ENCODE measurements at places on chromosomes 4 and X.

- peak; percentile 29 for DNase-seq
These were observed 29.8 kb downstream of the ZFYVE28 start for GRCh38 chr4:2388429-2389182.

- no peak for DNase-seq
These were observed 2.9 kb downstream of the AR start for GRCh38 chrX:67546496-67547423.

DNA sequence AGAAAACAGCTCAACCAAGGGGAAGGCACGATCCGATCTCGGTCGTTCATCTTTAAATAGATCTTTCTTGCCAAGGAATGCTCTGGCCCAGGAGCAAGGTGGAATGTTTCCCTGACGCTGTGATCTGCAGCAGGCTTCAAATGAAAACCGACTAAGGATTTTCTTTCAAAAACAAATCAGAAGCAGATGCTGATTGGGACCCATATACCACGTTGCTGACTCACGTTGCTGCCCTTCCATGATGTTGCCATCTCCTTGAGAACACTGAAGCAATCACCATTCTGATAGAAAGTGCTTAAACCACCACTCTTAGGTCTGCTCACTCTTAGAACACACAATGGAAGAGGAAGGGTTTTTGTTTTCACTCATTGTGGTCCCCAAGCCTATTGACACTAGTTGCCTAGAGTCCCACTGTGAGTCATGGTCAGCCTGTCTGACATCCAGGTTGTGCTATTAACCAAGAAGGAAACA, 26.1 kb downstream of the LAMTOR3 start:
- peak; percentile 83 for DNase-seq

- no peak for DNase-seq
These were observed 110.6 kb upstream of the PNPLA4 start for GRCh38 chrX:8037593-8038348.

GRCh38 chr4:90126805-90127204, 389 bp upstream of the CCSER1 start:
- DNase-seq = no peak

DNA sequence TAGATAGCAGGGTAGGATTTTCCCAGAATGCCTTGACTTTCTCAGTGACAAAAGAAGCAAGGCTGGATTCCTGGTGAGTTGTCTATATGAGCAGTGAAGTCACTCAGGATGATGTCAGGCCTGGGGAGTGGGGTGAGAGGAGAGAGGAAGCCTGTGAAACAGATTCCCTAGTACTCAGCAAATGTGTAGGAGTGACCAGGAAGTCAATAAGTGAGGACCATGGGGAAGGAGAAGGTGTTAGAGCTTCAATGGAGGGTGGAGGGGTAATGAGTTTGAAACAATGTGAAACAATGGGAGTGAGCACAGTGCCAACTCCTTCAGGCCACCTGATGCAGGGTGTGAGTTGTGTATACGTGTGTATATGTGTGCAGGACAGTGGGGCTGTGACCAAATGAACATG, 2.4 kb upstream of the SLC9A6 start:
- no peak for DNase-seq

- peak; percentile 32 for DNase-seq
These were observed 82.1 kb downstream of the FIP1L1 start for GRCh38 chr4:53459548-53459947.

- no peak for DNase-seq
These were observed 492.0 kb upstream of the IGFBP7 start for GRCh38 chr4:57602141-57602540.

- DNase-seq = peak; percentile 63
These were observed 13.7 kb upstream of the HTRA3 start for GRCh38 chr4:8255698-8256441.

GRCh38 chr4:37467824-37468223, 218.4 kb downstream of the RELL1 start:
- no peak for DNase-seq

DNA sequence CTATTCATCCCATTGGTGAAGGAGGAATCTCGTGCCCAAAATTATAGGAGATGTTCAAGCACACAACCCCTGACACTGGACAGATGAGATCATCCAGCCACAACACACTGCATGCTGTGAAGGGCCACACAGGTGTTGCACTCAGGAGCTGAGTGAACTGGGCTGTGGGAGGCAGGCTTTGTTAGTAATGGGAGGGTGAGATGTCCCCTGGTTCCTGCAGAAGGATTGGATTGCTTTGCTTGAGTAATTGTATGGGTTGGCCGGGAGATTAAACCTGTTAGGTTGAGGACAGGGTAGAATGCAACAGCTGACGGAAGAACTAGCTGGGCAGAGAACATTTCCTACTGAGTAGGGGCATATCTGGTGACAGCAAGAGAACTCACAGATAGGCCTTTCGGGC, 152.2 kb downstream of the TACR3 start:
- DNase-seq = no peak

GRCh38 chr4:111393781-111394180, 751.5 kb upstream of the FAM241A start:
- peak; percentile 8 for DNase-seq

DNA sequence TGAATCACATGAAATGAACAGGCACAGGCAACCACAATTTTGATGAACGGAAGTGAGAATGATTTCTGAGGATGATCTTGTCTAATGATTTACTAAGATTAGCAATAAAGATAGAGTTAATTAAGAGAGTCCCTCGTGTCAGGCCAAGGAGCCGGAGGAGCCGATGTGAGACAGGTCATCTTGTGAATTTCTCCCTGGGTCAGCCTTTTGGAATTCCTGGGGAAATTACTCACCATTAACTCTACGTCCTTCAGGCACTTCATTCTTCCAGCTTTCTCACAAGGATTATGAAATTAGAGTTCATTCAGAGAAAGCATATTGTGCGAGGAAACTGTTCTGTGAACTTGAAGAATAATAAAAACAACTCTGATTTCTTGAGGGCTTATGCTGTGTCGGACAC, 86.7 kb downstream of the PSAPL1 start:
- DNase-seq = peak; percentile 69

GRCh38 chr4:122297694-122298093, 81.1 kb upstream of the ADAD1 start:
- no peak for DNase-seq

GRCh38 chr4:108902769-108903168, 139.9 kb upstream of the ETNPPL start:
- no peak for DNase-seq

GRCh38 chr4:168569931-168570276, 73.1 kb downstream of the PALLD start:
- no peak for DNase-seq

DNA sequence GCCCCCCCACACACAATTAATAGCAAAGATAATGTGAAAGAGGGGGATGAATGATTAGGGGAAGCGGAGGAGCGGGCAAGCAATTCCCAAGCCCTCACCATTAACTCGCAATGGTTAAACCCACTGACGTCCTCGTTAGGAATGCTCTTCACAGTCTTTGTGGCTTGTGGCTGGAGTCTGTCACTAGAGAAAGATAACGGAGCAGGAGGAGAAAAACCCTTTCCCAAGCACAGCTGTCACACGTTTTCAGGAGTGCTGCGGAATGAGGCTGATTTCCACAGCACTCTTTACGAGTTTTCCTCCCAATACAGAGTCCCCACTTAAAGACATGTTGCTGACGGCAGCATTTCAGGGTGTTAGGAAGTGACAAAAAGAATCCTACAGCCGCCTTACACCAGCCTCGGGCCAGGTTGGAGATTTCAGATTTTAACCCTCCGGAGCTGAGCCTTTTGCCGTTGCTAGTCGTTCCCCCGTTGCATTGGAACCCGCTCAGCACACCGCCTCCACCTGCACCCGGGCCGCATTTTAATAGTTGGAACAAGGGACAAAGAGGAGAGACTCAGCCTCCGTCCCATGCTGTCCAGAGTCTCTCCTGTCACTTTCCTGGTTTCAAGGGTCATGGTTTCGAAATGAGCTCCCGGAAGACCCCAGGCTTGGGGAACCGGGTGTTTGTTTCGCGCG, 92.2 kb downstream of the GEMIN8 start:
- peak; percentile 15 for DNase-seq

- no peak for DNase-seq
These were observed 33.7 kb downstream of the ADAD1 start for GRCh38 chr4:122412547-122412946.

DNA sequence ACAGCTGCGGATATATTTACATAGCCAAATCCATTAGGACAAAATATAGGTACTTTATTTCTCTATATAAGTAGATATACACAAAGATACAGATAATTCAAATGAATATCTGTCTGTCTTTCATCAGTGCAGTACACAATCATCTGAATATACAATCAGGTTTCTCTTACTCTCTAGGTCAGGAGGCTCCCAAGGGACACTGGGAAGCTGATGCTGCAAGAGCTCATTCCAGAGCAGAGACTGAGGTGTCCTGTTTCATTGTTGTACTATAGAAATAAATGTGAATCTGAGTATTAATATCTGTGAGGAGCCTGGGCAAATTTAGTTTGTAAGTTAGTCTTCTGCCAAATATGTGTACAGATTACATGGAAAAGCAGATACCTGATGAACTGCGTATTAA, 4.2 kb downstream of the TLL1 start:
- DNase-seq = no peak

GRCh38 chrX:7264399-7264798, 116.4 kb upstream of the PUDP start:
- DNase-seq = no peak
